Posterior cingulate gyrus (tissue), 11 donors: ENCODE measurements at places on chromosomes 6 and 20.

DNA sequence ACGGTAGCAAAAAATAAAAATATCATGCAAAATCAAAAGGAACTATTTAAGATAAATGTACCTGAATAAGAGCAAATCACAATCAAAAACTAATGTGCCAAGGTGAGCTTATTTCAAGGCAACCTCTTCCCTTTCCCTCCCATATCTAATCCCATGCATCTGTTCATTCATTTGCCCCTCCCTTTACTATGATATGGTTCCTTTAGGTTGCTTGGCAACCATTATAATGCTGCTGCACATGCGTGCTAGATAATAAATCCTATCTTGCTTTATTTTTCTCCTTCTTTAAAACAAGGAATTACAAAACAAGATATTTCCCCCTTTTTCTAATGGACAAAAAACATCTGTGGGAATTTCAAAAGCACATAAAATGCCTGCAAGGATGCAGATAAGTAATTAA, 318.2 kb upstream of the POU3F2 start:
- DNase-seq: no peak

DNA sequence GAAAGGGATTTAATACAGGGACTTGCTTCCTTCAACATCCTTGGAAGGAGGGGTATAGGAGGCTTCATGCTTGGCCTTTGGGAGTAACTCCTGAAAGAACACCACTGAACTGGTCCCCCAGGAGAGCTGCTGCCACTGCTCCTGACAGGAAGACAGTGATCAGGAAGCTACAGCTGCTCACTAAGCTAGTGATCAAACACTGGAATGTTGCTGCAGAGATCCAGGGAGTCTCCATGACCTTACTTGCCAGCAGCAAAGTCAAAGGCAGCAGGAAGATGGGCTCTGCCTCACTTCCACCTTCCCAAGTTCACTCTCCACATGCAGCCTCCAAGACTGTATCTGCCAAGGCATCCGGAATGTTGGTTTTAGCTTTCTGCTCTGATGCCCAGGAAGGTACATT, 31.8 kb downstream of the PIM1 start:
- no peak for DNase-seq

GRCh38 chr6:154453329-154453728, 57.2 kb downstream of the CNKSR3 start:
- DNase-seq: no peak

DNA sequence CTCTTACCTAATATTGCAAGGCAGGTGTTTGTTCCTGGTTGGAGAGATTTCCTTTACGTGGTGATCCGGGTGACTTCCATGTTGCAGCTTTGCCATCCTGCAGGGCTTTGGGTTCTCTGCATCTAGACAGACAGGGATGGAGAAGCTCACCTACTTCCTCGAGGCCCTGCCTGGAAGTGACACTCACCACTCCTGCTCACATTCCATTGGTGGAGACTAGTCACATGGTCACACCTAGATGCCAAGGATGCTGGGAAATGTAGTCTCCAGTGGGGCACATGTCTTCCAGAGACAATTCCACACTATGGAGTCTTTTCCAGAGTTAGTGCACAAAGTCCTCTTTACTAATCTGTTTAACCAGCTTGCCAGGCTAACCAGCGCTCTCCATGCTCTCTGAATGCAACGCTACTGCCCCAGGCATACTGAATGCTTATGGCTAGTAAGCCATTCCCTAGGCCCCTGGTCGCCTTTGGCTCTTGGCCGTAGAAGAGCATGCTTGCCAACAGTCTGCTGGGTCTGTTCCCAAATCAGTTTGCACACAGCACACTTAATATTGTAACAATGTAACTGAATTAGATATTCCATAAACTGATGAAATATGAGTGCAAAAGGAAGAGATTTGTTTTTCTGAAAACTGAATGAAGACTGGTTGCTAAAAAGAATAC, 6.7 kb upstream of the KCNK15 start:
- DNase-seq: peak; percentile 85

GRCh38 chr6:142384519-142385254, 82.9 kb downstream of the ADGRG6 start:
- DNase-seq: no peak

DNA sequence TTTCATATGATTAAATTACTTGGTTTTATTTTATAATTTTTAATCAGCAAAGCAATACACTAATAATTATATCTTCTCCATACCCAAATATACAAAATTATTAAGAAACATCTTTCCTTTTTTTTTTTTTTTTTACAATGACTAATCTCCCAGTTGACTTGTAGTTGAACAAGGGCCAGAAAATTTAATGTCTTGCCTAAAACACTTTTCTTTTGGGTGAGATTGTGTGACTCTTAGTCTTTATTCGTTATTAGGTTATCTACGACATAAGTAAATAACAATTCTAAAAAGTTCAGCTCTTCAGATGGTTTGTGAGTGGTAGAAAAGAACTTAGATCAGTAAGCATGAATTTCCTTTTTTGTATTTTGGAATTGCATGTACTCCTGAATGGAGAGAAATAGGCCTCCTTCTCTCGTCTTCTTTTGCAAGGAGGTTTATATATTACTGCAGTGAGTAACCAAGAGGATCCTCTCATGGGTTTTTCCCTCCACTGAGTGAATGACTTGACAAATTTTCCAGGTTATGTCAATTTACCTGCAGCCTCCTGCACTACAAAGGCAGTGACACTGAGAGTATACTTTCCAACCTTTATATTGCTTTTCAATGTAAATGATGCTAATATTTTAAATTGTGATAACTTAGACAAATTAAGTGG, 364.5 kb upstream of the CITED2 start:
- no peak for DNase-seq

GRCh38 chr20:9286501-9287461, 217.9 kb downstream of the PLCB4 start:
- DNase-seq: no peak

DNA sequence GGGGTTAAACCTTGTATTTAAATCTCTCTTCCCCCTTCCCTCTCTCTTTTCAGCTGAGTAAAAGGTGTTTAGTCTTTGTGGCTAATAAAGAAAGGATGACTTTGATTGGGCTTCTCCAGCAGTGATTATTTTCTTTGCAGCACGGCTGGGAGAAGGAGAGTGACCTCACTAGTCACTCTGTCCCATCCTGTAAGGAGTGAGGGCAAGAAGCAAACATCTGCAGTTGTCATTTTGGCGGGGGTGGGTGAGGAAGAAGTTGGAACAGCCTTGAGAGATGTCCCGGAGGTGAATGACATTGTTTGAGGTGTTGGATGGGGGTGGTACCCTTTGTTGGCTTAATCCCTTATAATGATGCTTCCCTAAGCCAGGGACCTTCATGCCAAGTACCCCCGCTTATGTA, 223.6 kb downstream of the EYA2 start:
- no peak for DNase-seq

DNA sequence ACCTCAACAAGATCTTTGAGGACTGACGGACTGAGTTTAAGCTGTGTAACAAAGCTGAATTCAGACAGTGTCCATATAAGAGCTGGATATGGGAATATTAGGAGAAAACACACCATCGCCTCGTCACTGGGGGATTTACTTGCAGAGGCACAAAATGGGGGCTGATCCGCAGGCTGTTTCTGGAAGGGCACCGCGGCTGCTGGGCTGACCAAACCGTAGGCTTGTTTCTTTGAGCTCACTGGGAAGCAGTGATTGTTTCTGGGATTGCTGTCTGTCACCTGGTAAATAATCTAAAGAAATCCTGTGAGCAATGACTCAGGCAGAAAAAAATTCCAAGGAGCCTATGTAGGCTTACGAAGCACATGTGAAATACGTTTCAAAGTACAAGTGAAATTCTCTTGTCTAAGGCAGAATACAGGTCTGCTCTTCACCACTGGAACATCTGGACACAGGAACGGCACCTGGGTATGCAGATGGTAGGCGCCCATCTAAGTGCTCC, 63.9 kb upstream of the MPC1 start:
- DNase-seq: no peak

DNA sequence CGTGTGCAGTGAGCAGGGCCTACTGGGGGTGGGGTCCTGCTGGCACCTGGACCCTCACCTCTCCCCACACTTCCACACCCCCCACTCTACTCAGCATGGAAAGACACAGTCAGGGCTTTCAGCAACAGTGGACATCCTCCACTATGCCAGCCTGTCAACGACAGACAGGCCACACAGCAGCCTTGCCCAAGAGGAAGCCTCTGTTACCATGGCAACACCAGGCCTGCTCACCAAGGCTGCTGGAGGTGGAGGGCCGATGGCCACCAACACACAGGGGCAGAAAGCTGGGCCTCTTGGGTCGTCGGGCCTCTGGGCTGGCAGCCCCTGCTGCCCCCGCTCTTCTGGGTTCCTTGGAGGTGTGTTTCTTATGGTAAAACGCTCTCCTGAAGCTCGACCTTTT, 13.6 kb downstream of the BNIP5 start:
- peak; percentile 93 for DNase-seq

GRCh38 chr20:43958626-43959025, 44.0 kb downstream of the TOX2 start:
- no peak for DNase-seq

DNA sequence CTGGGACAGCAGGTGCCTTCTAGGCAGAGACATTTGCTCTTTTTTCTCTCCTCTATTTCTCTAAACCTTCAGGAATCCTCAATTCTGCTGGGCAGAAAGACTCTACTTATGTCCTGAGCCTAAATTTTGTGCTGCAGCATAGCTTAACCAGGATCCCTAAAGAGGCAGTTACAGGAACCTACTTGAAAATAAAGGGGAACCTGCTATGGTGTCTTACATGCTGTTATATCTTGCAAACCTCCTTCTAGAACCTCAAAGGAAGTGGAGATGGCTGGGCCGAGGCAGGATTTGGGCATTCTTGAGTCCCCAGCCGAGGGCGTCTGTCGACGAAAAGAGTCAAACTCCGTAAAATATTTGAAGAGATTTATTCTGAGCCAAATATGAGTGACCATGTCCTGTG, 17.1 kb upstream of the GMNN start:
- DNase-seq: no peak

- no peak for DNase-seq
Observed at GRCh38 chr6:984031-984430, 291.1 kb upstream of the EXOC2 start.

DNA sequence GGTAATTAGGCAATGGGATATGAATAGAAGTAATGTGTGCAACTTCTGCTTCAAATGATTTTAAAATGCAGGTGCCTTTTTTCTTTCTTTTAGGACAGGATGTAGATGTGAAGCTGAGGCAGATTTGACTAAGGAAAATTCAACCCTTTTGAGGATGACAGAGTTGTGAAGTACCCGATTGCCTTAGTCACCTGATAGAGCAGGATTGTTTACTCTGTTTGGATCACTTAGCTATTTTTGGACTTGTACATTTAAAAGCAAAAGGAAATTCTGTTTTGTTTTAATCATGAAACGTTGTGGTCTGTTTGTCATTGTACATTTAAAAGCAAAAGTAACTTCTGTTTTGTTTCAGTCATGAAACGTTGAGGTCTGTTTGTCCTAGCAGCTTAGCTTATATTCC, 143.4 kb downstream of the FAM83B start:
- no peak for DNase-seq

GRCh38 chr6:97790926-97791590, 508.0 kb upstream of the MMS22L start:
- peak; percentile 80 for DNase-seq

DNA sequence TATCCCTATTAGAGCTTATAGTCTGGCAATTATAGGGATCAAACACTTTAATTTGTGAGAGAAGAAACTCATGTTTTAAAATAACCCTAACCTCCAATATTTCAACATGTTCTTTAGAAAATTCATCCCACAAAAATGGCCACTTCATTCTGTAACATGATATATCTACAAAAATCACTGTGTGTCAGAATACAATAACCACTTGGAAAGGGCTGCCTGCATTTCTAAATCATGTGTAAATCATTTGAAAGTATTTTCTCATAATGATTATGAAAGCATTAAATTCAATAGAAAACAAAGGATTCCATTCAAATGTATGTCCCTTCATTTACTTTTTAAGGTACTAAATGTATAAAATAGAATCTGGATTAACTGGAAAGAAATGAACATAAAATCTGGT, 101.4 kb upstream of the NHSL1 start:
- DNase-seq: no peak

- no peak for DNase-seq
Observed at GRCh38 chr6:105691971-105692370, 289.1 kb upstream of the PREP start.

GRCh38 chr6:3745566-3746118, 5.9 kb downstream of the PXDC1 start:
- no peak for DNase-seq

DNA sequence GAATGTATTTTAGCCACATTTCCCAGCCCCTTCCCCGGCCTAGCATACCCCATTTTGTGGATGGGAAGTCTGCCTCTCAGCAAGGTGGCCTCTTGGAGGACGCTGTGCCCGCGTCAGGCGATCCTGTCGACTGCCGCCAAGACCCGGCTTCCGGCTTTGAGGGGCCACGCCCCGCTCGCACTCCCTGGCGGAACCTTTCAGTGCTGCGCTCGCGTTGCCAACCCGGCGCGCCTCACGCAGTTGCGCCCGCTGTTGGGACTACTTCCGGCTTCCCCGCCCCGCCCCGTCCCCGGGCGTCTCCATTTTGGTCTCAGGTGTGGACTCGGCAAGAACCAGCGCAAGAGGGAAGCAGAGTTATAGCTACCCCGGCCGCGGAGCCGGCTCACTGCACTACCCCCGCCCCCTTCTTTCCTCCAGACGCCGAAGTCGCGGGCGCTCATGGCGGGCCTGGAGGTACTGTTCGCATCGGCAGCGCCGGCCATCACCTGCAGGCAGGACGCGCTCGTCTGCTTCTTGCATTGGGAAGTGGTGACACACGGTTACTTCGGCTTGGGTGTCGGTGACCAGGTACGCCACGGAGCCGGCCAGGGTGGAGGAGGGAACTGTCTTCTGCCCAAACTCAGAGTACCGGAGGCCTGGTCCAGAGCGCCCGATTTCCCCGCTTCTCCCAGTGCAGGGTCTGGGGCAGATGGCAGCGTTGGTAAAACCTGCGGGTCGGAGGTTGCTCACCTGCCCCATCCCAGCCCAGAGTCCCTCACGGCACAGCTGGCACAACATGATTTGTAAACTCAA, at the start of gene PSMF1:
TSS of gene PSMF1 (plus strand) at position 267 of the 792 bp plus-strand sequence. CDS start at position 439, 172 bp downstream.
- DNase-seq: peak; percentile 93

GRCh38 chr6:167298127-167298526, 7.0 kb downstream of the UNC93A start:
- DNase-seq: no peak

DNA sequence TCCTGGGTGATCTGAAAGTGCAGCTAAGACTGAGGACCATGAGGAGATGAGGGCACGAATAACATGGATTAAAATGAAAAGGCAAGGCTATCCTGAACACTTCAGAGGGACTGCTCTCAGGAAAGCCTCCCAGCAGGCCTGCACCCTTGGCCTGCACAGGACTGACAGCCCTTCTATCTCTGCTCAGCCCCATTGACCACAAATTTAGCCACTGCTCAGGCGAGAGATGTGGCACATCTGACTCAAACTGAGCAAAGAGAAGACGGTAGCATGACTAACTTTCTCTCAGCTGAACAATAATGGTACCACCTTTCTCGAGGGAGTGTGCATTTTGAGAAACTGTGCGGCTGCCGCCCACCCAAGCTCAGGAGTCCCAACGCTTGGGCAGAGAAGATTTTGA, 257.5 kb downstream of the ADGB start:
- DNase-seq: no peak

- no peak for DNase-seq
Observed at GRCh38 chr6:74578339-74578738, 627.5 kb downstream of the COL12A1 start.
